ENCODE measurements at places on chromosomes 7 and 10.

- H3K27me3 ChIP-seq = no peaks in the 10 kb centered on the region
- peaks cover 12% of the 10 kb centered on the region for H3K4me1 ChIP-seq
- no peak overlapping the region for H3K27ac ChIP-seq
- no peak for DNase-seq
These were observed 5.8 kb downstream of the DBNL start for GRCh38 chr7:44050121-44050914.

DNA sequence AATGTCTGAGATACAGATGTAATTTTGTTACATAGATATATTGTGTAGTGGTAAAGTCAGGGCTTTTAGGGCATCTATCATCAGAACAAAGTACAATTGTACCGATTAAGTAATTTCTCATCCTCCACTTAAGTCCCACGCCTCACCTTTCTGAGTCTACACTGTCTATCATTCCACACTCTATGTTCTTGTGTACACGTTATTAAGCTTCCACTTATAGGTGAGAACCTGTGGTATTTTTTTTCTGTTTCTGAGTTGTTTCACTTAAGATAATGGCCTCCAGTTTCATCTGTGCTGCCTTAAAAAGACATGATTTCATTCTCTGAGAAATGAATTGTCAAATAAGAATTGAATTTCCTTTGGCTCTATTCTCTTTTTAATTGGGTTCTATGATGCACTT lies 15.5 kb upstream of the OSBPL3 start:
- H3K4me1 ChIP-seq = no peaks in the 10 kb centered on the region
- no peak overlapping the region for H3K4me3 ChIP-seq
- no peak overlapping the region for H3K27ac ChIP-seq
- no peaks in the 10 kb centered on the region for H3K27me3 ChIP-seq
- no peaks in the 10 kb centered on the region for H3K36me3 ChIP-seq
- DNase-seq = no peak

DNA sequence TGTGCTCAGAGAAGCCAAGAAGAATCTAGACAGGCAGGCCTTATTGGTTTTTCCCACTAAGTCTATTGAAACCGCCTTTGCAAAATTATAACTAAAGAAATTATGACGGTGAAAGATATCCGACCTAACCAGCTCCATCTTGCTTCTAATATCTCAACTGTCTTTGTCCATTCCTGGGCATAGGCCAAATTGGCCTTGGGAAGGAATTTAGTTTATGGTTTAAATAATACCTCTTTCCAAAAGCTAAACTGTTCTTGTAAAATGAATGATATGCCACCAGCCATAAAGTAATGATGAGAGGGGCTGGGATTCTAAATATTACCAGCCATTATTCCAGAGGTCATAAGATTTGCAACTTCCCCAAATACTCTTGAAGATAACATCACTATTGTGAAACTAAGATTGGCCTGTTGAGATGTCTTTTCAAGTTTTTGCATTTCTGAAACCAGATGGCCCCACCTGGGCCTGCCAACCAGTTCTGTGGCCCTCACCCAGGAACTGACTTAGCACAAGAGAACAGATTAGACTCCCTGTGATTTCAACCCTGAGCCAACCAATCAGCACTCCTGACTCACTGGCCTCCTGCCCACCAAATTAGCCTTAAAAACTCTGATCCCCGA lies 41.2 kb upstream of the SLC35G1 start:
- H3K4me3 ChIP-seq = no peak overlapping the region
- H3K36me3 ChIP-seq = no peaks in the 10 kb centered on the region
- peaks cover 8% of the 10 kb centered on the region for H3K27me3 ChIP-seq
- DNase-seq = no peak
- H3K4me1 ChIP-seq = peaks cover 7% of the 10 kb centered on the region

GRCh38 chr10:49393757-49394156 lies 2.1 kb downstream of the DRGX start:
- no peaks in the 10 kb centered on the region for H3K36me3 ChIP-seq
- peaks cover 93% of the 10 kb centered on the region for H3K27me3 ChIP-seq
- no peak overlapping the region for H3K27ac ChIP-seq
- DNase-seq = no peak
- no peaks in the 10 kb centered on the region for H3K4me1 ChIP-seq
- no peak overlapping the region for H3K4me3 ChIP-seq

- H3K36me3 ChIP-seq = no peaks in the 10 kb centered on the region
- no peaks in the 10 kb centered on the region for H3K4me1 ChIP-seq
- H3K27ac ChIP-seq = no peak overlapping the region
- H3K4me3 ChIP-seq = no peak overlapping the region
These were observed 131.6 kb upstream of the TMEM72 start for GRCh38 chr10:44779511-44779910.

- no peaks in the 10 kb centered on the region for H3K27me3 ChIP-seq
- H3K4me1 ChIP-seq = peaks cover 14% of the 10 kb centered on the region
- peak; percentile 7 for DNase-seq
- no peak overlapping the region for H3K27ac ChIP-seq
- H3K36me3 ChIP-seq = peaks cover 5% of the 10 kb centered on the region
These were observed 88.8 kb downstream of the FOXL3 start for GRCh38 chr7:378551-379455.

GRCh38 chr7:119949053-119949452 lies 323.9 kb upstream of the KCND2 start:
- H3K27me3 ChIP-seq = no peaks in the 10 kb centered on the region
- H3K27ac ChIP-seq = no peak overlapping the region
- DNase-seq = no peak
- H3K4me3 ChIP-seq = no peak overlapping the region
- no peaks in the 10 kb centered on the region for H3K36me3 ChIP-seq
- H3K4me1 ChIP-seq = no peaks in the 10 kb centered on the region

DNA sequence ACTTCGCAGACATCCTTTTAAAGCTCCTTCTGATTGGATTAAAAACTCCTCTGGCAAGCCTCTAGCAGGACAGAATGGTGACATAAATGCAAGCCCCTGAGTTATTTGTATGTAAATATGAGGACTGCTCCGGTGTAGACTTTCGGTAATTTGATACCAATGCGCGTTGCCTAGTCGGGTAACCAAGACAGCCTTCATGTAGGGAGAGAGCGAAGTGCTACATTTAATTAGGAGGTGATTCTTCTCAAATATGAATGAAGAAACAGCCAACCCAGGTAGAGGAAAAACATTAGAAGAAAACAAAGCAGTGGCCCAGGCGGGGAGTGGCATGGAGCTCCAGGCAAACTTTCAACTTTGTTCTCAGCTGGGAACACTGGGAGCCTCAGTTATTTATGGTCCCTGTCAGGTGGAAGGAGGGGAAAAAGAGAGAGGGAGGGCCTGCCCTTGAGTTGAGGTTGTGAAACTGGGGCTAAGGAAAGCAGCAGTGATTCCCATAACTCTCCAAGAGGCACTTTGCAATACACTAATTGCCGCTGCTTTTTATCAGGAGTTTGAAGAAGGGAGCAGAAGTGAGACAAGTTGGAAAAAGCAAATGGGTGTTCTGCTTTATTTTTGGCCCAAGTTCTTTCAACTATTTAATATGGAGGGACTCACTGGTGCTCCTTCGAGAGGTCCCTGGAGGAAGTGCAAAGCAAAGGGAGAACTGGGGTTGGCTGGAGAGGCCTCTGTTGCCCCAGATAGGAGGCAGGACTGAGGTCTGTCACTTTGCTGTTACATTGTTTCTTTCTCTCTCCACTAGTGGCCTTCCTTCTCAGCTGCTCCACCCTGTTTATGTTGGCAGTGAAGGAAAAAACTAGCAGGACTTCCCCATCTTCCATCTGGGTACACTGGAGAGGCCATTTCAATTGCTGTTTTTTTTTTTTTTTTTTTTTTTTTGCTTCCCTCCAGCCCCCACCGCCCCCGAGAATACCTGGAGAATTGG lies 234.6 kb upstream of the CCDC6 start:
- peaks cover 19% of the 10 kb centered on the region for H3K4me1 ChIP-seq
- no peak overlapping the region for H3K27ac ChIP-seq
- DNase-seq = peak; percentile 12

DNA sequence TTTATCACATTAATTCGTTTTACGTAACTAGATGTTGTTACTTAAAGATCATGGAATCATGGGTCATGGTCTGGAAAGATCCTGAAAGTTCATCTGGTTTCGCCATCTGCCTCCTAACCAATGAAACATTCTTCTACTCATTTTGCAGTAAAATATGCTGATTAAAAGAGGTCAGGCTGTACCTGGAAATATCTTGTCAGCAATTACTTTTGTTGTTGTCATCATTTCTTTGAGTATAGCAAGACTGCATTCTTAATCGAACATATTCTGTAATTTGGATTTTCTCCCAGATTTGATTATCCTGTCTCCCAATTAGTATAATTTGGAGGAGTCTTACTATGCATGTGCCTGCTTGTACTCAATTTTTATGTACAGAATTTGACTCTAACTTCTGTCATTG lies 833.7 kb downstream of the GRM8 start:
- H3K27ac ChIP-seq = no peak overlapping the region
- no peak overlapping the region for H3K4me3 ChIP-seq
- no peak for DNase-seq
- H3K4me1 ChIP-seq = no peaks in the 10 kb centered on the region

DNA sequence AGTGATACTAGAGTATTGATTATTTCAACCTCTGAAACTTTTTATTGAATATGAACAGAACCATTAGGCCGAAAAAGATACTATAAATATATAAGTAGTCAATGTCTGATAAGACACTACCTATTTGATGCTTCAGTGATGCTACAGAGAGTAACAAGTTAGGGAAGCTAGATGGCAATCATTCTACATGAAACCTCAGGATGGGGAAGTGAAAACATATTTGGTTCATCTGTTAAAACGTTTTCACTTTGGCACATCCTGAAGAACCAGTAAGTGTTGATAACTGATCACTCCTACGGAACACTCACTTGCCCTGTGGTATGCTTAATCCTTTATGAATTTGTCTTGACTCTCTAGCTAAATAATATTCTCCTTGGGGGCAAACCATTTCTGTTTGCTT lies 1064.9 kb downstream of the NXPH1 start:
- no peak overlapping the region for H3K4me3 ChIP-seq
- H3K27me3 ChIP-seq = no peaks in the 10 kb centered on the region
- no peaks in the 10 kb centered on the region for H3K4me1 ChIP-seq
- H3K27ac ChIP-seq = no peak overlapping the region
- no peaks in the 10 kb centered on the region for H3K36me3 ChIP-seq
- no peak for DNase-seq

- H3K4me1 ChIP-seq = peaks cover 20% of the 10 kb centered on the region
- H3K4me3 ChIP-seq = no peak overlapping the region
- no peak overlapping the region for H3K27ac ChIP-seq
- no peak for DNase-seq
These were observed 87.9 kb downstream of the CDK6 start for GRCh38 chr7:92748495-92748894.

DNA sequence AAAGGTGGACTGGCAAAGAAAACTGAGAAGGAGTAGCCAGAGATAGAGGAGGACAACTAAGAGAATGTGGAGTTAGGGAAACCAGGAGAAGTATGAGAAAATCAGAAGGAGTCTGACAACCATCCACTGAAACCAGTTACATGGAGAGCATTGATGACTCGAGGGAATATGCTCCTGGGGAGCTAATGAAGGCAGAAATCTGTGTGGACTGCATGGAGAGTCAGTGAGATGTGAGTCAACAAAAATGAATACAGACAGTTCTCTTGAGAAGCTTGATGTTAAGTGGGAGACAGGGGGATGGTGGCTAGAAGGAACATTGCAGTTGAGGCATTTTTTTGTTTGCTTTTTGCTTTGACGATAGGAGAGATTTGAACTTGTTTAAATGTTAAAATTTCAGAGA lies 34.3 kb upstream of the ZNF32 start:
- H3K27ac ChIP-seq = no peak overlapping the region
- peaks cover 45% of the 10 kb centered on the region for H3K27me3 ChIP-seq
- H3K4me3 ChIP-seq = no peak overlapping the region

DNA sequence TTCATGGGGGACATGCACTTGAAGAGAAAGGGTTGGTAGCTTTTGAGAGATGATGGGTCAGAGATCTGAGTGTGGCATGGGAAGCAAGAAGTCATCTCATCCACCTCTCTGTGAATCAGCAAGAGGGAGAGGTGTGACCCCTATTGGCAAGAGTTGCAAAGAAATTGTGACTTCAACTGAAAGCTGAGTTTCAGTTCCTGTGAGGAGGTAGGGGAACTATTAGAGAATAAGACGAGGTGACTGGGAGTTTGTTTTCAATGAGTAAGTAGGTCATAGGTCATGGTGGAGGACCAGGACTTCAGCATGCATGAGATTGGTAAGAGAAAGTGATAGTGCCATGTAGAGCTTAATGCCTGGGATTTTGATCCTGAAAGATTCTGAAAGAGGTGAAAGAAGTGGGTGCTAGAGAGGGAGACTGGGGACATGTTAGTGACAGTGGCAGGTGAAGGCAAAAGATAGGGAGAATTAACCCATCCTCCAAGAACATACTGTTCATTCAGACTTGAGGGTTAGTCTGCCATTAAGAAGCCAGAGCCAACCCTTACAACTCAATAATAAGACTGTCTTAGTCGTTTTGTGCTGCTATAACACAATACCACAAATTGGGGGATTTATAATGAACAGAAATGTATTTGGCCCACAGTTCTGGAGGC lies 75.5 kb upstream of the CAPZA2 start:
- no peak for DNase-seq
- H3K4me1 ChIP-seq = peaks cover 11% of the 10 kb centered on the region
- no peak overlapping the region for H3K27ac ChIP-seq
- no peaks in the 10 kb centered on the region for H3K27me3 ChIP-seq
- no peak overlapping the region for H3K4me3 ChIP-seq
- peaks cover 23% of the 10 kb centered on the region for H3K36me3 ChIP-seq

- H3K4me1 ChIP-seq = no peaks in the 10 kb centered on the region
- H3K4me3 ChIP-seq = no peak overlapping the region
- peaks cover 13% of the 10 kb centered on the region for H3K27me3 ChIP-seq
- H3K27ac ChIP-seq = no peak overlapping the region
- DNase-seq = no peak
- H3K36me3 ChIP-seq = no peaks in the 10 kb centered on the region
These were observed 24.7 kb upstream of the PIK3CG start for GRCh38 chr7:106840342-106840741.

DNA sequence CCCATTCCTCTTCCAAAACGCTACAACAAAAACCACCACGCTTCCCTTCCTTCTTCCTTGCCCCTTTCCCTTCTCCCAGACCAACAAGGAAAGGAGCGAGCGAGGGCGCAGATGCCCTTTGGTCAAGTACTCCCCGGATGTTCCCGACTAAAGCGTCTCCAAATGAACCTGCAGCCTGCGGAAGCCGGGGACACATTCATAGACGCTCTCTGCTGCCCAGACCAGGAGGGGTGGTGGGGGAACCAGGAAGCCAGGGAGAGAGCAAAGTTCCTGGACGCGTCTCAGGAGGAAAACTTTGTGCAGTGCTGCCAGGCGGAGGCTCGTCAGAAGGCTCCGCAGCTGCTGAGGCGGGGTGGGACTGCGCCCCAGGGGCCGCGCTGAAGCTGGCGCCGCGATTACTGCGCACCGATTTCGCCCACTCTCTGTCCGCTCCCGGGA lies 754 bp downstream of the SEMA3D start:
- peaks cover 25% of the 10 kb centered on the region for H3K4me1 ChIP-seq
- H3K27ac ChIP-seq = peak overlapping the region; percentile 69
- H3K36me3 ChIP-seq = no peaks in the 10 kb centered on the region
- H3K4me3 ChIP-seq = peak overlapping the region; percentile 81

All from progenitor cell of endocrine pancreas (in vitro differentiated cells).